ENCODE measurements at places on chromosomes 16 and 17.

DNA sequence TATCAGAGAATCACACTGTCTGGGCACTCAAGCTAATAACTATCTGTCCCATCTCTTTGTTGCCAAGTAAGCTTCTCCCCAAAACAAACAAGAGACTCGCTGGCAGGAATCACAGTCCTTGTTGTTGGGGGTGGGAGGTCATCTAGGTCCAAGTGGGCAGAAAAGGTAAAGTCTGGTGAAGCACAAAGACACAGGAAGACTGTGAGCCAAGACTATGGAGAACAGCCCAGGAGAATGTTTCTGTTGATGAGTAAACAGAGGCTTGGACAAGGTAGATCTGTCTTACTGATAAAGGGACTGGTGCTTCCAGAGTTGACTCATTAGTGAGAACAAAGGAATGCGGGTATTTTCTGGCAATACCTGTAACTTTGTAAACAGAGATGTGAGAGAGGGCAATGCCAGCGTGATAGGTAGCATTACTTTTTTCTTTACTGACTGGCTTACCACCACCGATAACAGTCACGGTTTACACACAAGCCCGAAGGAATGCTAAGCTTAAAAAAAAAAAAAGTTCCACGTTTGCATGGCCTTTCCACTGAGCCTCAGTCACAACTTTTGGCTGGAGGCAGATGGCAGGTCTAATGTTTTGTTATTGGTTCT lies 11.5 kb upstream of the MMD start:
- DNase-seq, result no peak

GRCh38 chr16:72561-73548 lies at the start of gene RHBDF1:
Gene RHBDF1, minus strand, starts transcription at chr16:72631. Its CDS starts 7,616 bp downstream, at chr16:65015.
- DNase-seq, result no peak

DNA sequence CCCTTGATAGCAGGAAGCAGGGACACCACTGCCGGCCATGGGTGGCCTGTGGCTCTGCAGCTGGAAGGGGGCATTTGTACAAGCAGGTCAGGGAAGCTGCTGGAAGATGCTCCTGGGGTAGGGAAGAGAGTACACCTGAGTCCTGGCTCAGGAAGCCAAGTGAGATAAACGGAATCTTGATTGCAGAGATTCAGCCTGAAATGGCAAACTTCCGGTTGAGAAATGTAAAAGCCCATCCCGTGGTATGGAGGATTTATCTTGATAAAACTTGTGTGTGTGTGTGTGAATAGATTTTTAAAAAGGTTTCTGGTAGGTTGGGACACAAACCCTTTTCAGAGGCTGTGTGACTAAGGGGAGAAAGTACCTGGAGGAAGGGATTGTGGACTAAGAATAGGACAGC lies 29.6 kb downstream of the C17orf100 start:
- no peak for DNase-seq

DNA sequence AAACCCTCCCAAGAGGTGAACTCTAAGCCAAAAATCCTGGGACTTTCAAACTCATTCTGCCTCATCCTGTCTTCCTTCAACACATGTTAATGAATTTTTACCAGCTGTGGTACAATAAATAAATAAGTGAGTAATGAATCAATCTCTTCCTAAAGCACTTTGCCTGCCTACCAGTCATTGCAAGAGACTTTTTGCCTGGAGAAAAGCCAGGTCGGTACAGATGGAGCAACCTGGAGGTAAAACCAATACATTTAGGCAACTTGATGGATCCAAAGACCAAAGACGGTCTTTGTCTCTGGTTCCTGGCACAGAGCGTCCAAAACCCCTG lies 324.2 kb downstream of the PMP22 start:
- no peak for DNase-seq

GRCh38 chr16:9098377-9099090 lies 7.1 kb downstream of the HAPSTR1 start:
- DNase-seq, result no peak

- no peak for DNase-seq
Measured at GRCh38 chr17:43644081-43644480, 17.6 kb downstream of the MEOX1 start.

GRCh38 chr16:58639836-58640235 lies 10.2 kb upstream of the CNOT1 start:
- DNase-seq, result no peak

GRCh38 chr16:19474617-19475016 lies 47.3 kb downstream of the GDE1 start:
- DNase-seq, result no peak

DNA sequence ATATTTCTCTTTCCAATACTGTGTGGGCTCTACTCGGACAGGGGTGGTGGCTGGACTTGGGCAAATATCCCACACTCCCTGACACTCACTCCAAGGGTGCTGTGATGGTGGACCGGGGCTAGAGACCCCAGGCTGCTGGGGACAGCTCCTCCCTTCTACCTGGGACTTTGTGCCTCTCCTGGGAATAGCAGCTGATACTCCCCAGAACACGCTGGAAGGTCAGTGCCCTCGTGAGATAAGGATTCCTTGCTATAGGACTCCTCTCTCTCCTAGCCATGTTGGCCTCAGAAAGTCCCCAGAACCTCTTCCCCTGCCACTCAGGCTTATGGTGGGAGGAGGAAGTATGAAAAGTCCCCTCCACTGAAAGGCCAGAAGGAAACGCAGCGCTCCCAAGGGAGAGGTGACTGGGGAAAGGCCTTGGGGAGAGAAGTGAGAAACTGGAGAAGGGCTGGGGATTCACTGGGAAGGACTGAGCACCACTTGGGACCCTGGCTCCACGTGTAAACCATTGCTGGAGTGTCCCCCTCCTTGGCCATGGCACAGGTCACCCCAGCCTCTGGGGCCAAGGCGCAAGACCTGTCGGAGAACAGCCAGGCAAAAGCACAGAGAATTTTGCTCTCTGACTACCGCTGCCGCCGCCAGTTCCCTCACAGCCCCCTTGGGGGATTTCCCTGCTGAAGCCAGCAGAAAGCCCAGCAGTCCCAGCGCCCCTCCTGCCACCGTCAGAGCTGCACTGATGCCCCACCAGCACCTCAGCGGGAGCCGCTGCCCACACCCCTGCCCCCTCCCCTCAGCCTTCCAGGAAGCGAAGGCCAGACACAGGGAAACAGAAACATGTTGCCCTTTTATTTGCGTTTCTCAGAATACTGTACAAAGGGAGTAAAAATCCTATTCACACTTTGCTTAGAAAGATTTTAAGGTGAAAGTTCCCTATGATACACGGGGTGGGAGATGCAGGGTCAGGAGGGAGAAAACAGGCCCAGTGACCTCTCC lies 2.1 kb upstream of the GSDMB start:
- DNase-seq, result no peak

DNA sequence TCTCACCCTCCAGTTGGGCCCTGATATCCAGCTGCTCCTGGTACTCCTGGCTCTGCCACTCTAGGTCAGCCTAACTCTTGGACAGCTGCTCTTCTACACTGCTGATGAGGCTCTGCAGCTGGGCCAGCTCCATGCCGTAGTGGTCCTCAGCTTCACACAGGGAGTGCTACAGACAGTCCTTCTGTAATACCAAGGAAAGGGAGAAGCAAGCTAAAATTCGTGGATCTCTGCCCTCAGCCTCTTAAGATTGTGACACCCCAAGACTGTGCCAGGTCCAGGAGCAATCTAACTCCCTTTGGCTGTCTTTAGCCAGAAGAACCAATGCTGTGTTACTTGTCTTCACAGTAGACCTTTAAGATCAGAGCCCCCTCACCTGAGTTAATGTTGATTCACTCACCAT lies 7.7 kb upstream of the KRT38 start:
- DNase-seq, result no peak

GRCh38 chr16:1335996-1336395 lies 2.6 kb downstream of the BAIAP3 start:
- no peak for DNase-seq

DNA sequence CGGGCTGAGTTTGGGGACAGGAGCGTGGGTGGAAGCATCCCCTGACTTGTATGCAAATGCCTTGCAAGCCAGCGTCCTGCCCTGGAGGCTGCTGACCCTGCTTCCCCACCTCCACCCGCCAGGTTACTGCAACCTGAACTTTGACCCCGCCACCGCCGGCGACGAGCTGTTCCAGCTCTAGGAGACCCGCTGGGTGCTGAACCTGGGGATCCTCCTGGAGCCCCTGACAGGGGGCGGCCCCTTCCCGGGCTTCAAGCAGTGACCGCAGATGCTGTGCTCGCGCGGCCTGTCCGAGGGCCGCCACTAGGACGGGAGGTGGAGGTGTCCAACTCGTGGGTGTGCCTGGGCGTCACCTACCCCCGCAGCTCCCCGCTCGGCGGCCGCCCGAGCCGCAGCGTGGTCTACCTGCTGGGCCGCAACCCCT lies 10.7 kb upstream of the SLC16A5 start:
- no peak for DNase-seq

DNA sequence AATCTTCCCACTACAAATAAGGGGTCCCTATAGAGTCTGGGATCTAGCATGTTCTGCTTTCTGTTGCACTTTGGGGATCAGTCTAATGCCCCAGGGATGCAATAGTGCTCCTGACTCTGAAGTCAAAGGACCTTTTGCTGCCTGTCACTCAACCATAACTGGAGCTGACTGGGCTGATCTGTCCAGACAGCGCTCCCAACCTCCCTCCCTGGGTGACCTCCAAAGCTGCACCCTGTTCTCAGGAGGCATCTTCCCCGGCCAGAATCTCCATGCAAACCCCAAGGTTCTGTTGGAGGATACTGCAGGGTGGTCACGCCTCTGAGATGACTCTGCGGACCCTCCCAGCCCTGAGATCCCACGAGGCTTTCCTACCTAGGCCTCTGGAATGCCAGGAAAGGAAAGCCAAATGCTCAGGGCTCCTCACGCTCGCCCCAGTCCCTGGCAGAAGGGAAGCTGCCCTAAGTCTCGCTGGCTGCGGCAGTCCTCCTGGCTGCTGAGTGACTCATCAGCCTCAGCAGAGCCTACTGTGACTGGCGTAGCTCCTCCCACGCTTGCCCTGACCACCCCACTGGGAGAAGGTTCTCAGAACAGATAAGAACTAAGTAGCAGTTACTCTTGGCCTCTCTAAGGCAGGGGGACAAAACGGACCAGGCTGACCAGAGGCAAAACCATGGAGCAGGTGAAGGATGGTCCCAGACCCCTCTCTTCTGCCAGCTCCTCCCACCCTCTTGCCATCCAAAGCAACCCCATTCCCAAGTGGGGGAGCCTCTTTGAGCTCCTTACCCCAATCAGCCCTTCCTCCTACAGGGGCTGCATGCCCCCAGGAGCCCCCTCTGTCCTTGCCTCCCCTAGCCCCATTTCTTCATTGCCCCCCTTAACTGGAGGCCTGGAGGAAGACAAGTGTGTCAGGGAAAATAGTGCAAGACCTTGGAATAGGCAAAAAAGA lies 124.1 kb upstream of the TNRC6C start:
- peak; percentile 27 for DNase-seq

GRCh38 chr17:39167476-39167875 lies 1.5 kb upstream of the ARL5C start:
- DNase-seq, result no peak

GRCh38 chr17:76102944-76103273 lies 678 bp downstream of the EXOC7 start:
- DNase-seq, result no peak

DNA sequence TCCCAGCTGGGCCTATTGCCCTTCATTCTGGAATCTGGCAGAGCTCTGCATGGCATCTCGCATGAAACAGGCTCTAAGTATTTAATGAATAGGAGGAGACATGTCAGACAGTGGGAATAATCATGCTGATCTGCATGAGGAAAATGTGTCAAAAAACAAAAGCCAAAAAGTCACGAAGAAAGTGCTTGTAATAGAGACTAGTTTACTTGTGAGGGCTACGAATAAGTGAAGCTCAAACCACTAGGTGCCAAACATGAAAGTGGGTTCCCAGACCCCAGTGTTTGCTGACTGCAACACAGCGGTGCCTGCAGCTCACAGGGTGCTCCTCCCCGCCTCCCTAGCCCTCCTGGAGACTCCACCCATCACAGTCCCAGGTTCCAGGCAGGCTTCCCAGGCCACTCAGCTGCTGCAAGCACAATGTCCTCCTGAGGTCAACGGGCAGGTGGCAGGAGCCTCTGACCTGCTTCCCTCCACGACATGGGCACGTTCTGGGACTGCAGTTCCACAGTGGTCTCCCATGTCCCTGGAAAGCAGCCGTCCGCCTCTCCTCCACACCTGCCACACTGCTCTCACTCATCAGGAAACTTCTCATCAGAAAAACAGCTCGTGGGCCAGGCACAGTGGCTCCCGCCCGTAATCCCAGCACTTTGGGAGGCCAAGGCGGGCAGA lies 96.5 kb downstream of the ANKRD11 start:
- no peak for DNase-seq

DNA sequence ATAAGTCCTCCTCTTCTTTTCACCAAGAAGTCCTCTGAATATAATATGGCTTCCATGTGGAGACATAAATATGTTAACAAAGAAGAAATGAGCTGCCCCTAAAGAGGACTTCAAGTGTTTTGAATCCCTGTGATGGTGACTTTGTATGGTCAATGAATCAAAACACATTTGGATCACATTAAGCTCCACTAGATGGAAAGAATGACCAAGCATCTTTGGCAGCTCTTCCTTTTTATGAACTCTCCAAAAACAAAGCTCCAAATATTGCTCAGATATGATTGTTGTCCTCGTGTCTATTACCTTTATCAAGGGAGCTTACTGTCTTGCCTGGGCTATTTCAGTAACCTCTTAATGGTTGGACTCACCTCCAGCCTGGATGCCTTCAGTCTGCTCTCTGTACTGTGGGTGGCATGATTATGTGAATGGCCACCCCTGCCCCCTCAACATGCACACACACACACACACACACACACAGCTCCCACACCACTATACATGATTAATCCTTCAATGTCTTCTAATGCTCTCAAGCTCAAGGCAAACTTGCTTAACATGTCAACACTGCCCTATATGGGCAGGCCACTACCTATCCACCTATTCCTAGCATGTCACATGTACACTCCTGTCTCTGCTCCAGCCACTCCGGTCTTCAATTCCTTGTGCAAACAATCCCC lies 346.6 kb upstream of the SALL1 start:
- DNase-seq, result no peak

DNA sequence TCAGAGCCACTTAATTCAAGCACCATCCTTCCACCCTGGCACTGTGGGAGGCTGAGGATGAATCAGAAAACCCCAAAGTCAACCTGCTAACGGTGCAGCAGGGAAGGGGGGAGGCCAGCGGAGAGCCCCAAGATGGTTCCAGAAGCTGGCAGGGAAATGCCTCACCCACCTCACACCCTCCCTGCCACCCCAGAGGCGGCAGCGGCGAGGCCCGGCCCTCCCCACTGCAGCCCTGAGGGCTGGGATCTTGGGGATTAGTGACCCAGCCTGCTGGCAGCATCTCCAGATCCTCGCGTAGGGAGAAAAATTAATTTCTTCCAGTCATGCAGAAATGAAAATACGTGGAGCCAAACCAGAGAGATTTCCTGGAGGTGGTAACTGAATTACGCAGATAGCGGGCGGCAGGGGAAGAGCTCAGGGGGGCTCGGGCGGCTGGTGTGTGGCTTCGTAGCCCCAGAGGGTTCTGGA lies 38.2 kb downstream of the CBFA2T3 start:
- DNase-seq, result no peak

- DNase-seq, result no peak
Measured at GRCh38 chr16:83939266-83939855, 13.7 kb upstream of the OSGIN1 start.
